ENCODE measurements at places on chromosomes 7 and 10.

DNA sequence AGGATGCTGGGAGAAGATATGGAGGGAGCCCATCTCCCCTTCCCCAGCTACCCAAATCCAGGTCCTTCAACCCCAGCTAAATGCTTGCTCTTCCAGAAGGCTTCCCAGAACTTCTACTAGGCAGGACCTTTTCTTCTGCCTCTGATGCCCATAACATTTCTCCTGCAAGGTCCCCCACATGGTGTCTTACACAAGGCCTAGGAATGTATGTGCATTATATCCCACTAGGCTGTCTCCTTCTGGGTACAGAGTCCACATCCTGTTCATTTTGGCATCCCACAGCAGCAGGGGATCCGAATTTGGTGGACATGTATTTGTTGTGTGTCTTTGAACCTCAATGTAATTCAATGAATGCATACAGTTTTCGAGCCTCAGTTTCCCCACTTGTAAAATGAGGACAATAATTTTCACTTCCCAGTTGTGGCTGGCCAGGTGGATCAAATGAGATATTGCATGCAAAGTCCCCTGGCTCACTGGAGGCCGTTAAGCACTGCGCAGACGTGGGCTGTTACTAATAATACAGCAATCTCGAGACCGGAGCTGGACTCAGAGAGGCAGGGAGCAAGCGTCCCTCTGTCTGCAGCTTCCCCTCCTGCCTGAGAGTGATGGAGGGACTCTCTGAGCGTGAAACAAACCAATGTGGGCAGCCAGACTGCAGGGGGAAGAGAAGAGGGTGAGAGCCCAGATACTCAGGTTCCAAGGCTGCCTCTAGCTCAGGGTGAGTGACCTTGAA lies 18.6 kb upstream of the YWHAG start:
- no peak for DNase-seq

DNA sequence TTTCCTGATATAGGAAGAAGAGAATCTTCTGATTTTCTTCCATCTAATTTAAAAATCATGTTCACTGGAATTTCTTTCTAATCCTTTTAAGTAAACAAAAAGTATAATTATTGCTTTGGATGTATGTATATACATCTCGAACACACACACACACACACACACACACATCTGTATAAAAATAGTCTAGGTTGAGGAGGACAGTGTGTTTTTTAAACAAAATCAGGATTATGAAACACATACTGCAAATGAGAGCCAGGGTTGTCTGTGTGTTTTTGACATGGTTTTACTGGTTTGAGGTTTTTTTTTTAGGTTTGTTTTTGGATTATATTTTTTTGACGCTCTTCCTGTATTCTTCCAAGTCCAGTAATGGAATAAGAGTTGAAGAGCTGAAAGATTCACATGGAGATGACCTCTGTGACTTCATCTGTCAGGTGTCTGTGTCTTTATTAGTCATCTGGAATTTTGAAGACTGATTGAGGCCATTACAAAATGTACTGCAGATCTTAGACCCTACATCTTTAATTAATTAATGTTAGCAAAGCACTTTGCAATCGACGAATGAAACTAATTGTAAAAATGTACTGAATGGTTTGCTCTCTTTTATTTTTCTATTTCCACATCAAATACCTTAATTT lies 237.1 kb downstream of the SUGCT start:
- DNase-seq, result no peak

GRCh38 chr10:11837372-11838161 lies 14.4 kb downstream of the PROSER2 start:
- no peak for DNase-seq

GRCh38 chr10:25226775-25227682 lies 52.2 kb downstream of the GPR158 start:
- no peak for DNase-seq

DNA sequence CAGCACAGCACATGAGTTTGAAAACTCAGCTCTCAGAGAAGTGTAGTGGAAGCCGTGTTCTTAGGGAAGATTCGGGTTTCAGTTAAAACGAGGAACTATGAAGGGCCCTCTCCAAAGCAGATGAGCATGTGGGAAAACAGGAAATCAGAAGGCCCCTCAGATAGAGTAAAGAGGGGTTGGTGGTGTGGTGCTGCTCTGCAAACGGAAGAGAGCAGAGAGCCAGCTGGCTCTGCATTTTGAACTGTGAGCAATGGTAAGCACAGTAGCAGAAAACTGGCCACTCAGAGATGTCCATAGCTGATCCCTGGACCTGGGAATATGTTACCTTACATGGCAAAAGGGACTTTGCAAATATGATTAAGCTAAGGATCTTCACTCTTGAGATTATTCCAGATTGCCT lies 27.9 kb upstream of the CUL1 start:
- no peak for DNase-seq

DNA sequence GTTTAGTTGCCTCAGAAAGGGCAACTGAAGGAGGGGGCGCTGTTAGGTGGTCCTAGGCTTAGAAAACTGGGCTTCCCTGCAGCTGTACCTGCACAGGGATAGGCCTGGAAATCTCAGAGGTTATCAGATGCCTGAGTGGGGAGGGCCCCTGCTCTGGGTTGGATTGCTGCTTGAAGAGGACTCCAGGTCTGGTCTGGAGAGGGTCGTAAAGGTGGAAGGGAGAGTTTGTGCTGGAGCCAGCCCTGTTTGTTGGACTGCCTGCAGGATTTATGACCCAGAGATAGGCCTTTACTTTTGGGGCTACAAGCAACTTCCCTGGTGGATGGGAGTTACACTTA lies 765.9 kb downstream of the GRID1 start:
- DNase-seq, result no peak

Measured in bone marrow (tissue), 2 donors.